NCI-H510A treated with DMSO at 0.1 percent for 48 hours (cell line): ENCODE measurements at places on chromosomes 12 and 14.

- no peak for DNase-seq
Observed at GRCh38 chr14:106179761-106180160, 653.4 kb downstream of the TMEM121 start.

- DNase-seq = no peak
Observed at GRCh38 chr12:5661811-5662210, 229.9 kb downstream of the NTF3 start.

GRCh38 chr14:56794088-56794556 lies 16.2 kb downstream of the OTX2 start:
- DNase-seq = no peak

GRCh38 chr12:122106843-122107242 lies 28.3 kb downstream of the MLXIP start:
- peak; percentile 97 for DNase-seq

DNA sequence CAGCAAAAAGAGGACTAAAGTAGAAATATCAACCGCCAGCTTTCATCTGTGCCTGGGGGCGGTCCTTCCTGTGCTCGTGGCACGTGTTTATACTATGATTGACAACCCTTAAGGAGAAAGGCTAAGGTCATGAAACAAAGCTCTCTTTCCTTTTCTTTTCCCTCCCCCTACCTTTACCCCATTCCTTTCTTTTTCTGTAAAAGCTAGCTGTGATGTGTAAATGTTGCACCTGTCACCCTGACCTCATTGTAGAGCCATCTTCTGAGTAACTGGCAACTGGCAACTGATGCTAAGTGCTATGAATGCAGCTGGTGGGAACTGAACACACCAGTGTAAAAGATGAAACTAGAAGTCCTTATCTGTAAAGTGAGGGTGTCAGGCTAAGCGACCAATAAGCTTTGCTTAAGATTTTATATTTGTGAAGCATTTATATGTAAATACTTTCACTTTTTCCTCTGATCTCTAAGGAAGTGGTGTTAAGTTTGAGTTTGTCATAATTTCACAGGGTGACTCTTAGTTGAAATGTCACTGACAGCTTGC lies 102.8 kb upstream of the BCAT1 start:
- DNase-seq = no peak

DNA sequence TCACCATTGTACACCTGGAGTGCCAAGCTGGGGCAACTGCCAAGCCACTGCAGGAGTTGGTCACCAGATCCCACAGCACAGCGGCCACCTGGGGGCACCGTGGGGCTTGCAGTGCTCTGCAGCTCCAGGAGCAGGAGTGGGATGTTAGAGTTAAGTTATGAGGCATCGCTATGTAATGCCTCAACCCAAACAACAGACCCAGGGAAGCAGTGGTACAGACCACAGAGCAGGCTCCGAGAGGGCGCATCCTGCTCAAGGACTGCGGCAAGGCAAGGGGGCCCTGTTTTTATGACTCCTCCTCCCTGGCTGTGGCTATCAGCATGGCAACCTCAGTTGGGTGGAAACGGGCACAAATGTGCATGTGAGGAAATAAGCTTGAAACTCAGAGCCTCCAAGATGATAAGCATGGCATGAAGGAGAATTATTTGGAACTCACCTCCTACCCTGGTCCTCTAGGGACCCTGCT lies 63.1 kb downstream of the ARL6IP4 start:
- peak; percentile 62 for DNase-seq

GRCh38 chr14:21015312-21015711 lies 9.5 kb downstream of the NDRG2 start:
- DNase-seq = no peak

- no peak for DNase-seq
Observed at GRCh38 chr12:94670075-94670474, 19.7 kb upstream of the TMCC3 start.

DNA sequence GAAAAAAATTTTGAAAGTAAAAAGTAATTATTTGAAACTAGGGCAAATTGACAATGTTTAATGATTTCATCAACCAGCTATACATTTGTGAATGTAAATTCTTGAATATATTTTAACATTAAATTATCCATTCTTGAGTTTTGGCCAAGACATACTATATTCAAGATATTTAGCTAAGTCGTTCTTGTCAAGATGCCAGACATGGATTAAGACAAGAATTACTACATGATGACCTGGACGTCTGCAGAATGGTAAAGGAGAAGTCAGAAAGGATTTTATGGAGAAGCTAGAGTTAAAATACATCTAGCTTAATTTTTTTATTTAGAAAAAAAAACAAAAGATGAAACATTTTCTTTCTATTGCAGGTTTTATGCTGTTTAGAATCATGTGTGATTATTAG lies 255.8 kb downstream of the TMTC2 start:
- DNase-seq = no peak

DNA sequence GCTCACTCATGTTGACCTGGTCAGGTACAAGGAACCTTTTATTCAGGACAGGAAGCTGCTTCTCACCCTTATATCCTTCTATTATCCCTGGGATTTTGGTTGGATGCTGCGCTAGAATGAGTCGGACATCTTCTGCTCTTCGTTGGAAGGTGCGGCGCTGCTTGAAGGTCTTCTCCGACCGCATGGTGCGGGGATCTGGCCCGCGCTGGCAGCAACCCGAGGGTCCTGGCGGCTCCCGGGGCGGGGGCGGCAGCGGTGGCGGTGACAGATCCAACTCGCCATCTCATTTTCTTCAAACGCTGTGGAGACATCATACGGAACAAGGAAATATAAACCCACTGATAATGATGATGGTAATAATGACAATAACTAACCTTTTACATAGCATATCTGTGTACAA lies 126.3 kb downstream of the ATXN7L3B start:
- no peak for DNase-seq

DNA sequence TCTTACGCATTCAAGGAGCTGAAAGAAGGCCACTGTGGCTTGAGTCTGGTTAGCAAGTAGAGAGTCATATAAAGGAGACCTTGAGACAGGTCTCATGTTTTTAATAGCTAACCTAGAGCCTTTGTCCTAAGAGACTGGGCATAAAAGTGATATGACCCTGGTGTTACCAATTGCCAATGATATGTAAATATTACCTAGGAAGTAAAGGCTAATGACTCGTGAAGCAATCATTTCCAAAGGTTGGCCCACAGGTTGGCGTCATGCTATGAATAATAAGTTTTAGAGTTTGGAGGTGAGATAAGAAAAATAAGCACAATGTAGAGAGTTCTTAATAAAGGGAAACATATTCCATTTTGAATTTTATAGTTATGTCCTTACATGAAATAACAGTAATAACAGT lies 116.6 kb upstream of the PLEKHA5 start:
- DNase-seq = no peak

- no peak for DNase-seq
Observed at GRCh38 chr12:104534162-104534856, 77.6 kb downstream of the CHST11 start.

DNA sequence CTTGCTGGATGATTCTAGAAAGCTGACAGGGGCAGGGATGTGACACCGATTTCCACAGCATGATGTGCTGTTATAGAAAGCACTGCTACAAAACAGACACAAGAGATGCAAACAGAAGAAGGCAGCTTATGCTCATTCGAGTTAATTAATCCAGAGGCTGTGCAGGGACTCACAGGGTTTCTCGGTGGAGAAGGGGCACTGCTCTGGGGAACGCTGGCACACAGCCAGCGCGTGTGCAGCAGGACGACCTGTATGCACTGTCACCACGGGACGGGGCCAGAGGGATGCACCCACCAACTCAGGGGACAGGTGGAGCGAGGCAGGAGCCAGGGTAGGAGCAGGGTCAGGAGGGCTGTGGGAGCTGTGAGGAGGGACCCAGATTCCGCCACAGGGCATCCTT lies 143.5 kb downstream of the RIMBP2 start:
- peak; percentile 13 for DNase-seq

- DNase-seq = peak; percentile 66
Observed at GRCh38 chr12:51421266-51421884, 3.3 kb upstream of the SLC4A8 start.

DNA sequence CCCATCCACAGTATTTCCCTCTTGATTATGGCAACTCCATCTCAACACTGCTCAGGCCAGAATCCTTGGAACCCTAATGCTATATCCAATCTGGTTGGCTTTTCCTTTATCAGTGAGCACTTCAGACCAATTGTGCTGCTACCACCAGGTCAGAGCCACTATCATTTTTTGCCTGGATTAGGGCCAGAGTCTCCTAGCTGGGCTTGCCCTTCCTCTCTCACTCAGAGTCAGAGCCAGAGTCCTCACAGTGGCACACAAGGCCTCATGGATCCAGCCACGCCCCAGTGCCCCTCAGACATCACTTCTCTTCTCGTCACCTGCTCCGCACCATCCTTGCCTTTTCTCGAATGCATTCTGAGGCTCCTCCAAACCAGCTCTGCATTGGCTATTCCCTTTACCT lies 211.1 kb downstream of the ANO6 start:
- no peak for DNase-seq

DNA sequence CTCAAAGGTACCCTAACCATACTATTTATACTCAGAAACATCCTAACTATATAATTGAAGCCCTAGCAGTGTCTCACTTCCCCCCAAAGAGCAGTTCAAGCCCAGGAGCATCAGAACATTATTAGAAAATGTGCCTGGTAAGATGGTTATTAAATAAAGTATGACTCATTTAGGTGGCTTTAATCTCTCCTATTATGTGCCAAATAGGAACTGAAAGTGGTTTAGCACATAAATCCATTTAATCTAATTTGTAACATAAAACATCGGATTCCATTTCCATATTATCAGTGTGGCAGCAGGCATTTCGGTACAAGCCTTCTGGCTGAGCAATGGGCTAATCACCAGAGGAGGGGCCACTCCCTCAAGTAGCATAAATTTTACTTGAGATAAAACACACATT lies 395.2 kb upstream of the TMTC1 start:
- no peak for DNase-seq

DNA sequence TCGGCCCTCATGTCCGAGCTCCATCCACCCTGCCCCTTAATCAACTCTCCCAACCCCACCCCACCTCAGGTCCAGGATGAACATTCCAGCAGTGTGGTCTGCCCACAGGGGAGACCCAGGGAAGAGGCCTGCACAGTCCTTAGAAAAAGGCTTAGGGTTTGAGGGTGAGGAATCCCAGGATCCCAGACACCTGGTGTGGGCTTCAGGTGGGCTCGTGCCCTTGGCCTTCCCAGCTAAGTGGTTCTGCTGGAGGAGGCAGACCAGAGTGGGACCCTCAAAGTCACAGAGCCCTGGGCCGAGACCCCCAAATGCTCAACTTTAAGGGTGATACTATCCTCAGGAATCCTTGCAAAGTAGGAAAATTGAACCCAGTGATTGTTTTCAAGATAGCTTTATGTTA lies 25.4 kb upstream of the PPP2R5C start:
- no peak for DNase-seq

DNA sequence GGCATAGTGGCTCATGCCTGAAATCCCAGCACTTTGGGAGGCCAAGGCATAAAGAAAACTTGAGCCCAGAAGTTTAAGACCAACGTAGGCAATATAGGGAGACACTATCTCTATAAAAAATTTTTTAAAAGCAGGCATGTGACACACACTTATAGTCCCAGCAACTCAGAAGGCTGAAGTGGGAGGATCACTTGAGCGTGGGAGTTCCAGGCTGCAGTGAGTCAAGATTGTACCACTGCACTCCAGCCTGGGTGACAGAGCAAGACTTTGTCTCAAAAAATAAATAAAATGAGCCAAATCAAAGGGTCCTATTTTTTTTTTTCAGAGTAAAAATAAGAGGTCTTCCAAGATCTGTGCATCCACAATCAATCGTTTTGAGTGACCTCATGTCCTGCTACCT lies 237.6 kb downstream of the SLC16A7 start:
- DNase-seq = no peak

DNA sequence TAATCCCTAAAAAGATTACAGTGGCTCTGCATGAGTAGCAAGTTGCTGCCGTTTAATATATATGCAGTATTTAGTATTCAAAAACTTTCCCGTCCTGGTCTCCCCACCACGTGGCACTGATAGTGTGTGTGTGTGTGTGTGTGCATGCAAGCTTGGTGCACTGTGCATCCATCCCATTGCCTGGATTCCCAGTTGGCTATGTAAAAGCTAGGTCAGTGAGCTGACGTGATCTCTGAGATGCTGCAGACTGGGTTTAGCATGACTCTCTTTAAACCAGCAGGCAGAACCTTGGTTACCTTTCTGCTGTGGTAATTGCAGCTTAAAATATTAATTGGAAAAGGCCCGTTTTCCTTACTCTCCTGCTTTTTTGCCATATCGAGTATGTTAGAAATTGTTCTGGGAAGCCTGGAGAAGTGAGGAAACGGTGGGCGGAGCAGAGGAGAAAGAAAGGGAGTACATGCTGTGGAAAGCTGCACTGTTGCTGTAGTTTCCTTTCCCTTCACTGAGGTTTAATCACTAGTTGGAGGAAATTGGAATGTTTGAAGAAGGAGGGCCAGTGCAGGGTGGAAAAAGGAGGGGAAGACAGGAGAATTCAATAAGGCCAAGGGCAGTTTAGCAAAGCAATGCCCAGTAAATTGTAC lies 4.0 kb upstream of the CNTN1 start:
- no peak for DNase-seq

DNA sequence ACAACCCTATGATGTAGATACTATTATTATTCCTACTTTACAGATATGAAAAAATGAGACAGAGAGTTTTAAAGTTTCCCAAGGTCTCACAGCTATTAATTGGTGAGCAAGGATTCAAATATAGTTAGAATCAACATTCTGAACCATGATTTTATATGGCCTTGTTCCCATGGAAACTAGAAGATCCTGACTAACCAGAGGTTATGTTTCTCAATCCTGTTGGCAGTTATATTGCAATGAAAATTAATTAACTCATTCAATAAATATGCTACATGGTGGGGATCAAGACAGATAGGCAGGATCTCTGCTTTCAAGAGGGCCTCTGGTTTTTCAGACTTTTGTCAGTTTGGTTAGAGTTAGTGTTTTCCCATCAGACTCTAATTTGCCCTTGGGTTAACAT lies 9.3 kb upstream of the FUT8 start:
- no peak for DNase-seq

- no peak for DNase-seq
Observed at GRCh38 chr12:70605976-70606375, 31.3 kb downstream of the PTPRB start.

- peak; percentile 45 for DNase-seq
Observed at GRCh38 chr12:85280984-85281630, 1.1 kb downstream of the ALX1 start.

DNA sequence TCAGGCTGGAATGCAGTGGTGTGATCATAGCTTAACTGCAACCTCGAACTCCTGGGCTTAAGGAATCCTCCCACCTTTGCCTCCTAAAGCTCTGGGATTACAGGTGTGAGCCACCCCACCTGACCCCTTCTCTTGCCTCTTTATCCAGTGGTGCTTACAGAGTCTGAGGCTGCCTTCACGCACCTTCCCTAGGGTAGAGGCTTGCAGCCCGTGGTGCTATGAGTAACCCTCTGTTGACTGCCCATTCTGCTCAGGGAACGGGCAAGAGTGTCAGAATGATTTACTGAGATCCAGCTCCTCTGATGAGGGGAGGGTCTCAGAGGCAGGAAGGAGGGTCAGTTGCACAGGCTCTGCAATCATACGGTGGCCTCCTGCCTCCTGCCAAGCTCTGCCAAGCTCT lies 125.1 kb upstream of the TBX3 start:
- no peak for DNase-seq

GRCh38 chr12:12008931-12009611 lies 61.7 kb upstream of the BCL2L14 start:
- peak; percentile 92 for DNase-seq

GRCh38 chr12:25986180-25986579 lies 27.7 kb downstream of the RASSF8 start:
- no peak for DNase-seq

GRCh38 chr14:86533834-86534233 lies 1003.9 kb downstream of the FLRT2 start:
- no peak for DNase-seq
